ENCODE measurements at places on chromosomes 6 and 20.

GRCh38 chr6:14751645-14752175 is 494.2 kb upstream of the JARID2 start:
- DNase-seq: no peak

DNA sequence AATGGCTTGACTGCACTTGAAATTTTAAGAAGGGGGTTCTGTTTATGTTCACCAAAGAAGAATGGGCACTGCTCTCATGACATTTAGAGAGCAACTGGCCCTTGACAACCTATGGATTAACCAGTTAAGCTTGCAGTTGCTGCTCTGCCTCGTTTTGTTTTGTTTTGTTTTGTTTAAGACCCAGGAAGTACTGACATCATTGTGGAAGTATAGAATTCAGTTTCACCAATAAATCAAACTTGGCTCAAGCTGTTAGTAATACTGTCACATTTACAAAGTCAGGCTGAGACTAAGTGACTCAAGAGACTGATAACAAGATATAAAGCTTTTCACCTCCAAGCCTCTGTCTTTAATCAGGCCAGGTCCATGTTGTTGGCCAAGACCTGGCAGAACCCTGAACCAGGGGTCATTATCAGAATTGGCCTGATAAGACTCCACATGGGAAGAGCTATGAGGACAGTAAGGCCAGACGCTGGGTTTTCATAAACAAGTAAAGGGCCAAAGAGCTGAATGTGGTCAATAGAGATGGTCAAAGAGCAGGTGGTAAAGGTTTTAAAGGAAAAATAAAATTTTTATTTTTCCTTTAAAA is 99.4 kb upstream of the VGLL2 start:
- no peak for DNase-seq

- DNase-seq: no peak
Observed at GRCh38 chr20:41905199-41905598, 287.0 kb upstream of the CHD6 start.

- no peak for DNase-seq
Observed at GRCh38 chr6:150723857-150724256, 124.2 kb downstream of the PLEKHG1 start.

Data from activated CD4-positive, alpha-beta T cell treated with anti-CD3 and anti-CD28 coated beads, Interleukin-2, Interleukin-6, amounts not matched to agents 100 ng/mL and 50 ng/mL, durations not matched to agents 16 hours and 8 hours (primary cell).